ENCODE measurements at places on chromosomes 2 and 18.

DNA sequence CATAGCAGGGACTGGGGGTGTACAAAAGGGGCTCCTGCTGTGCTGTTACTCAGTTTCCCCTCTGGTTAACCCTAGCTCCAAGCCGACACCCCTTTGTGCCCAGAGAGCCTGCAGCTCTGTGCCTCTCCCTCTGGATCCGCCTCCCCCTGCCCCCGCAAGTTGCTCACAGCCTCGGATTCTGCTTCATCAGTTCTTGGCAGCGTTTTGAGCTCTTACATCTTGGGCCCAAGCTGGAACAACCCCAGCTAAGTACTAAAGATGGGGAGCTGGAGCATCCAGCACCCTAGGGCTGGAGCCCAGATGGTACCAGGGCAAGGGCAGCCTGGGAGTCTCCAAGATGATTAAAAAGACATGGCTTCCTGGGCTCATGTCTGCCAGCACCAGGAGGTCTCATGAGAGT, 40.7 kb downstream of the POMC start:
- no peak for DNase-seq

GRCh38 chr2:62495761-62496160, 10.2 kb downstream of the TMEM17 start:
- DNase-seq, result no peak

DNA sequence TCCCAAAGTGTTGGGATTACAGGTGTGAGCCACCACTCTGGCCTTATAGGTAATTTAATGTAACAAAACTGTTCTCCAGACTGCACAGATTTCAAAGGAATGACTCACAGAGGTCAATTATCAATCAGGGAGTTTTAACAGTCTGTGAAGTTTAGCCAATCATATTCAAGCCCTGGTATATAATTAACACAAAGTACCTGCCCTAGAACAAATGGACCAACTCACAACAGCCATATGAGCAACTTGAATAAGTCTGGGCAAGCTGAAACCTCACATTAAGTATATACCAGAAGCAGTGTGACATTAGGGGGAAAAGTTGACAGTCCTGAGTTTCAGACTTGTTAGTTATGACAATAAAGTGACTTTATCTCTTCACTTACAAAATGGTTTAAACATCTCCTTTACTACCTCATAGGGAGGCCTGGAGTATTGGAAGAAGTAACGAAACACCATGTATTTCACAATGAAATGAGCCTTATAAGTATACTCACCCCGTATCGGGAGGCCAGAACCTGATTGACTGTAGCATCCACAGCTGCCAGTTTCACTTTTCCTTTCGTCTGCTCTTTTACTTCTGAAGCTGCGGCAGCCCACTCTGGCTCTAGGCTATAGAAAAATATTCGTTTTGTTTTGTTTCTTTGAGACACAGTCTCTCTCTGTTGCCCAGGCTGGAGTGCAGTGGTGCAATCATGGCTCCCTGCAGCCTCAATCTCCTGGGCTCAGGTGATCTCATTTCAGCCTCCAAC, 22.2 kb downstream of the PDIA6 start:
- DNase-seq, result peak; percentile 46

- DNase-seq, result no peak
Measured at GRCh38 chr18:9263264-9263663, 71.3 kb upstream of the TWSG1 start.

DNA sequence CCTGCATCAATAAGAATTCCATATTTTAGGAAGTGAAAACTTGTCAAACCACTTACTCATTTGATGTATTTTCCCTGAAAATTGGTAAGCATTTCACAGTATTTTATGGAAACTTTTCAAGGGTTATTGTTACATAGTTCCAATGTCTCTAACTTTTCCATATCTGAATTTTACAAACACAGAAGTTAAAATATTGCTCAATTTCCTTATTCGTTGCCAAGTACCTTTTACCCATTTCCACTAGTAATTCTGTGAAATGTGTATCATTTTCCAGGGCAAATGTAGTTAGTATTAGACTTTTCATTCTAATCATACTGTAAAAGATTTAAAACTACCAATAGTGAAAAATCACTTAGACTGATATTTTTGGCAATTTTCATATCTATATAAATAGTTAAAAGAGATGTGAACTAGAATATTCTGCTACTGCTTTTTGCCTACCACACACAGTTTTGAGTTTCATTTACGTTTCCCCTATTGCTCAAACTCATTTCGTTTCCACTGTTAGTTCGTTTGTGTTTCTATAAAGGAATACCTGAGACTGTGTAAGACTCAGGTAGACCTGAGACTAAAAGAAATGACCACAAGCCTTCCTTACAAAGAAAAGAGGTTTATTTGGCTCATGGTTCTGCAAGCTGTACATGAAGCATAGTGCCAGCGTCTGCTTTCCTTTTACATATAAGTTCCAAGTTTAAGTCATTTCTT, 86.3 kb downstream of the PMS1 start:
- DNase-seq, result no peak

DNA sequence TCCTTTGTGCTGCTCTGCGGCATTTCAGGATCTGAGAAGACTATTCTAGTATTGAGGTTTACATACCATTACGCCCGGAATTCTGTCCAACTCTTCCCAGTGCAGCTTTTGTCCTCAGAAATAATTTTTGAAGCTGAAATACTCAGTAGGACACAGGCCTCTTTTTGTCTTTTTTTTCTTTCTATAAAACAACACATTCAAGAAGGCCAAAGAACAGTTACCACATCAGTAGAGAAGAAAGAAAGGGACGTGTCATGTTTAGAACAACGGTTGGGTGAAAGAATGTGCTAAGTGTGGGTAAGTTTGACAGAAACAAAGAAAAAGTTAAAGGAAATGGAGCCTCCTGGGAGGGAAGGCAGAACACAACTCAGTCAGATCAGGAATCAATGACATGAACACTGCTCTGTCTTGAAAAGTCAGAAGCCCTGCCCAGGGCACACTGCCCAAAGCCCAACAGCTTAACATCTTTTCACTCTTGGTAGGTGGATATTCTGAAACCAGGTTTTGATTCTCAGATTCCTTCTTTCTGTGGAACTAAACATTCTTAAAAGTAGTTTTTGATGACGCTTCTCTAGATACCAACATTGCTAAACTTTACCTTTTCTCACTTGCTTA, 198.6 kb upstream of the CWC22 start:
- DNase-seq, result no peak

GRCh38 chr2:60376252-60376651, 177.2 kb downstream of the BCL11A start:
- no peak for DNase-seq

GRCh38 chr2:206597717-206598218, 44.5 kb upstream of the FAM237A start:
- no peak for DNase-seq
